GM23338 (cell line): ENCODE measurements at places on chromosomes 4 and X. TPM values are rescaled to one million over a fixed set of nuclear protein-coding genes. Genes with fewer than 3 reads are reported as not detected.

DNA sequence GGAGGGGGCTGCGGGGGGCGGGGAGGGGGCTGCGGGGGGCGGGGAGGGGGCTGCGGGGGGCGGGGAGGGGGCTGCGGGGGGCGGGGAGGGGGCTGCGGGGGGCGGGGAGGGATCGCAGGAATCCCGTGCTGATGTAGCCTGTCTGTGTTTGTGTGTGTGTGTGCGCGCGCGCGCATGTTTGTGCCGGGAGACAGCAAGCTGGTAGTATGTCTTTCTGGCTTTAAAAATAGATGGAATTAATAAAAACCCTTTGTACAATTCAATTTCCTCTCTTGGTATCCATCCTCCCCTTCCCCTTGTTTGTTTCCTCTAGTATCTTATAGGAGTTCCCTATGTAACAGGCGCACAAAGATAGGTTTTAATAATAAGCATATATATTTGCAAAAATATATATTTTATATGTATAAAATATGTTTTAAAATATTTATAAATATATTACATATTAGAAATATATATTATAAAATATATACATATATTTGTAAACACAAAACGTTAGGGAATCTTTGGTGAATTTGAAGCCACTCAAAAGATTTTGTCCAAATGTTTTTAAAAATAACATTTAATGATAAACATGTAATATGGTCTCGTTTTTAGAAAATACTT is 782 bp downstream of the ARHGAP24 start:
- DNase-seq: no peak
- H3K36me3 ChIP-seq: no peaks in the 10 kb centered on the region
- H3K27me3 ChIP-seq: peaks cover 18% of the 10 kb centered on the region; the same call in 1 of the 2 replicates
- H3K4me1 ChIP-seq: peaks cover 5% of the 10 kb centered on the region
- H3K4me3 ChIP-seq: peak overlapping the region; percentile 62
- no peak overlapping the region for H3K27ac ChIP-seq

- peaks cover under 1% of the 10 kb centered on the region; the same call in 1 of the 2 replicates for H3K36me3 ChIP-seq
- H3K27me3 ChIP-seq: no peaks in the 10 kb centered on the region
- peak; percentile 99 for DNase-seq
- H3K27ac ChIP-seq: peak overlapping the region; percentile 98
These were observed 108.8 kb downstream of the SPRY1 start for GRCh38 chr4:123505095-123506010.

The SMARCA1 gene
- polyA plus RNA-seq: 24.4 and 30.1 TPM in 2 replicates

DNA sequence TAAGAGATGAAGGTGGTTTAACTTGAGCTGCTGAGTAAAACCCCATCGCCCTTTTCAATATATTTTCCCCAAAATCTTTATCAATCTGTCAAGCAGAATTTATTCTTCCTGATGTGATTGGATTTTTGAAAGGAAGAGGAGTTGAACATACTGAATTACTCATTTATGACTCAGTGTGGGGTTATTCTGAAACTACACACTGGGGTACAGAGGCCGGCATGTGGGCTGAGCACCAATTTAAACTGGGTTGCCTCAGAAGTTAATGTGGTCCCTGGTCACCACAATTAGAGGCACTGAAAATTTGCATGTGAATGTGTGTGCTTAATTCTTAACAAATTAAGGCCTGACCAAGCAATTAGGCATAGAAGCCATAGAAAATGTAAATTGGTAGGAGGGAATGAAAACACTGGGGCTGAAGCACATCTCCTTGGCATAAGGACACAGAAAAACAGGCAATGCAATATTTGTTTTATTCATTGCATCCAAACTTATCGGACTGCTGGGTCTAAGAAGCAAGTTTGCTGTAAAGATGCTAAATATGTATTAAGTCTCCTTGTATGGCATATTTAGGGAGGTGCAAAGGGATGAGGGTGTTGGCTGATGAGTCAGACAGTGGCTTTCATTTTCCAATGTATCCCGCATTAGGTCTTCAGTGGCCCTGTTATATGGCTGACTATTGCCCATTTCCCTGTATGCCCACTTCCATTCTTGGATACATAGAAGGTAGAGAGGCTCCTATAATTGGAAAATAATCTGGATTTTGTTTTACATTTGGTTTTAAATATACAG is 170.9 kb downstream of the IL15 start:
- no peak for DNase-seq
- no peaks in the 10 kb centered on the region for H3K27me3 ChIP-seq
- no peaks in the 10 kb centered on the region for H3K36me3 ChIP-seq
- peaks cover 6% of the 10 kb centered on the region; the same call in 1 of the 2 replicates for H3K4me1 ChIP-seq
- H3K4me3 ChIP-seq: no peak overlapping the region
- H3K27ac ChIP-seq: no peak overlapping the region

DNA sequence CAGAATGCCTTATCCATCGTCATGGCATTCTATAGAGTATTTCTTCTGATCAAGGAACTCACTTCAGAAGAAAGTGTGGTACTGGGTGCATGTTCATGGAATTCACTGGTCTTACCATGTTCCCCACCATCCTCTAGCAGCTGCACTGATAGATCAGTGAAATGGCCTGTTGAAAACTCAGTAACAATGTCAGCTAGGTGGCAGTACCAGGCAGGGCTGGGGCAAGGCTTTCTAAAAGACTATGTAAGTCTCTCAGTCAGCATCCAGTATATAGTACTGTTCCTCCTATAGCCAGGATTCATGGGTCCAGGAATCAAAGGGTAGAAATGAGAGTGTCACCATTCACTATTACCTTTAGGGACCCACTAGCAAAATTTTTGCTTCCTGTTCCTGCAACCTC is 15.8 kb upstream of the LDB2 start:
- no peak overlapping the region for H3K4me3 ChIP-seq
- H3K27ac ChIP-seq: no peak overlapping the region
- H3K27me3 ChIP-seq: no peaks in the 10 kb centered on the region
- peaks cover 31% of the 10 kb centered on the region for H3K4me1 ChIP-seq

DNA sequence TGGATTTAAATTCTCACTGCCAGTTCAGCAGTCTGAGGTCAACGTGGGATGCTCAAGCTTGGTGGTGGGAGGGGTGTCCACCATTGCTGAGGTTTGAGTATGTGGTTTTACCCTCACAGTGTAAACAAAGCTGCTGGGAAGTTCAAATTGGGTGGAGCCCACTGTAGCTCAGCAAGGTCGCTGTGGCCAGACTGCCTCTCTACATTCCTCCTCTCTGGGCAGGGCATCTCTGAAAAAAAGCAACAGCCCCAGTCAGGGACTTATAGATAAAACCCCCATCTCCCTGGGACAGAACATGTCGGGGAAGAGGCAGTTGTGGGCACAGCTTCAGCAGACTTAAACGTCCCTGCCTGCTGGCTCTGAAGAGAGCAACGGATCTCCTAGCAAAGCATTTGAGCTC is 14.9 kb upstream of the RRAGB start:
- no peak overlapping the region for H3K4me3 ChIP-seq
- H3K36me3 ChIP-seq: no peaks in the 10 kb centered on the region
- H3K27ac ChIP-seq: no peak overlapping the region
- no peak for DNase-seq

DNA sequence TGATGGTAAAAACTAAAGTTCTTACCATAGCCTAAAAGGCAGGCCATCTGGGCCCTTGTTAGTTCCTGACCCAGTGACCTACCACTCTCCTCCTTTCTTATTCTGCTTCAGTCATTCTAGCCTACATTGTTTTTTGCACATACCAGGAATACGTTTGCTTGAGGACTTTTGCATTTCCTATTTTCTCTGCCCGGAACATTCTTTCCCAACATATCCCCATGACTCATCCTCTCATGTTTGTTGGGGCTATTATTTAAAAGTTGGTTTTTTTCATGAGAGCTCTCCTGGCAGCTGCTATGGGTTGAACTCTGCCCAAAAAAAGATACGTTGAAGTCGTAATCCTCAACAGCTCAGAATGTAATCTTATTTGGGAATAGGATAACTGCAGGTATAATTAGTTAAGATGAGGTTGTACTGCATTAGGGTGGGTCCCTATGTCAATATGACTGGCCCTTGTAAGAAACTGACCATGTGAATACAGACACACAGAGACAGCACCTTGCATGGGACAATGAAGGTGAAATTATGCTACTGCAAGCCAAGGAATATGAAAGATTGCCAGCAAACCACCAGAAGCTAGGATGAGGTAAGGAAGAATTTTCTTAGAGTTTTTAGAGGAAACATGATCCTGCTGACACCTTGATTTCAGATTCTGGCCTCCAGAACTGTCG is 138.3 kb upstream of the PDHA2 start:
- H3K27ac ChIP-seq: 0 out of 2 replicates have a peak overlapping the region, but pooled peaks have one; percentile 33
- DNase-seq: peak; percentile 15
- no peaks in the 10 kb centered on the region for H3K36me3 ChIP-seq
- H3K27me3 ChIP-seq: no peaks in the 10 kb centered on the region

DNA sequence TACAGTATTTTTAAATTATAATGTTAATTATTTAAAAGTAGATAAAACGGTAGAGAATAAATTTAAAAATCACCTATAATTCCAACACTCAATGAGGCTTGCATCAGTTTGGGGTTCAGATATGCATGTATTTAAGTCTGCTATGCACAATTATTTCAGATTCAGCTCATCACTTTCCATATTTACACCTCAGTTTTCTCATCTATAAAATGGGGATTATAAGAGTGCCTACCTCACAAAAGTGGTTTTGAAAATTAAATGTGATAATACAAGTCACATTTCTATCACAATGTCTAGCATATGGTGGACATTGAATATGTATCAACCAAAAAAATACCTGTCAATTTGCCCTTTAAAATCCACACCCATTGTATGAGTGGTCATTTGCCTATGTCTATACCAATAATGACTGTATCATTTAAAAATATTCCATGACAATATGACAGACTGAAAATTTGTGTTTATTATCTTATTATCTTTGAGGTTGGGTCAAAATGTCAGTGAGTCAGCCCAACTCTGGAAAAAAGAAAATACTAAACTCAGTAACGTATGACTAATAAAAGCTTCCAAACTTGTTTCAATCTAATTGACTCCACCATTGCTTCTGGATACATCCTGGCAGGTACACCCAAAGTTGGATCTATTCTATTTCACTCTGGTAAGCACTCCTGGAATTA is 20.8 kb downstream of the OR13H1 start:
- no peaks in the 10 kb centered on the region for H3K36me3 ChIP-seq
- no peaks in the 10 kb centered on the region for H3K4me1 ChIP-seq
- H3K27ac ChIP-seq: no peak overlapping the region
- no peaks in the 10 kb centered on the region for H3K27me3 ChIP-seq
- DNase-seq: no peak
- no peak overlapping the region for H3K4me3 ChIP-seq

The PAGE4 gene
- 1.4 and 1.6 TPM in 2 replicates for polyA plus RNA-seq

DNA sequence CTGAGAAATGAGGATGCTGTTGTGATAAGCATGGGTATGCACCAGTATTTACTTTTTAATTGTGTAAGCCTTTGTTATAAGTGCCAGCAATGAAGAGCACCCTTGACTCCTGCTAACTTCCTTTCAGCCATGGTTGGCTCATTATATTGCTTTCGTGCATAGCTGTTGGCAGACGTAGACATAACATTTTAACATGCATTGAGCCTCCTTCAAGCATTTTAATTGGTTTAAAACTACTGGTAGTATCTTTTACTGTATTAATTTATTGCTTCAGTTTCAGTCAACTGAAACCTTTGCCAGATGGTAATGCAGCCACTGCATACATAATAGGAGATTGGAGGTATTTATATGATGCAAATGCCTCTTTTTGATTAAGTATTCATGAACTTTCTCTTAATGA is 1285.4 kb downstream of the PCDH18 start:
- no peak overlapping the region for H3K27ac ChIP-seq
- H3K4me3 ChIP-seq: no peak overlapping the region
- peaks cover 8% of the 10 kb centered on the region; the same call in 1 of the 2 replicates for H3K4me1 ChIP-seq
- H3K27me3 ChIP-seq: no peaks in the 10 kb centered on the region

DNA sequence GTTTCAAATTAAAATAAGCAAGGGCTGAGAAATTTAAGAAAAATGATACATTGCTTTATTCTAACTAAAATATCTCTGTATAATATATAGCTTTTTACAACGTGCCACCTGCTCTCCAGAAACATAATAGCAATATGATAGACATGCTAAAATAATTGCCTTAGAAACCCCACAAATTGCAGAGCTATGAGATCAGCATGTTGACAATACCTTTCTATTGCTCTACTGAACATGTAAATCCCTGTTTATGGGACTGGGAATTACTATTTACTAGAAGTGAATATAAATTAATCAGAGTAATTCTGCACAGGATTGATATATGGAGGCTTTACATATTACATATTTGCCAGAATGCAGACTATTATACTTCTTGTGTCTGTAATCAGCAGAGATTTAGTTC is 1831.1 kb upstream of the IGFBP7 start:
- H3K27me3 ChIP-seq: no peaks in the 10 kb centered on the region
- H3K27ac ChIP-seq: no peak overlapping the region
- H3K36me3 ChIP-seq: no peaks in the 10 kb centered on the region
- no peak overlapping the region for H3K4me3 ChIP-seq
- no peak for DNase-seq
- peaks cover 5% of the 10 kb centered on the region; the same call in 1 of the 2 replicates for H3K4me1 ChIP-seq

GRCh38 chr4:61011051-61011450 is 189.1 kb upstream of the ADGRL3 start:
- no peak overlapping the region for H3K27ac ChIP-seq
- no peaks in the 10 kb centered on the region for H3K27me3 ChIP-seq
- DNase-seq: no peak
- no peak overlapping the region for H3K4me3 ChIP-seq

DNA sequence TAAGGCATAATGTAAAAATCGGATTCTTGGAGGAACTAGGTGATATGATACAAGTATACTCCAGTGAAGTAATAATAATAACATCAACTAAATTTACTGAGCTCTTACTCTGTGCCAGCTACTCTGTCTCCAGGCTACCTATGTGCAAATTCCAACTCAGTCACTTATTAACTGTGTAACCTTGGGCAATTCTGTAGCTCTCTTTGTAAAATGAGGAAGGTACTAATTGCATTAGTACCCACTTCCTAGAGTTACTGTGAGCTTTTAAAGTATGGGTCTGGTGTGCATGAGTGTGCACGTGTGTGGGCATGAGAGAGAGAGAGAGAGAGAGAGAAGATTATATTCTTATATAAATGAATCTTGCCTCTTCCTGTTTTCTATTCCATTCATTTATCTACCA is 169.9 kb downstream of the KCNIP4 start:
- H3K27ac ChIP-seq: no peak overlapping the region
- H3K4me3 ChIP-seq: no peak overlapping the region
- no peaks in the 10 kb centered on the region for H3K4me1 ChIP-seq
- H3K36me3 ChIP-seq: no peaks in the 10 kb centered on the region
- no peak for DNase-seq
- no peaks in the 10 kb centered on the region for H3K27me3 ChIP-seq

DNA sequence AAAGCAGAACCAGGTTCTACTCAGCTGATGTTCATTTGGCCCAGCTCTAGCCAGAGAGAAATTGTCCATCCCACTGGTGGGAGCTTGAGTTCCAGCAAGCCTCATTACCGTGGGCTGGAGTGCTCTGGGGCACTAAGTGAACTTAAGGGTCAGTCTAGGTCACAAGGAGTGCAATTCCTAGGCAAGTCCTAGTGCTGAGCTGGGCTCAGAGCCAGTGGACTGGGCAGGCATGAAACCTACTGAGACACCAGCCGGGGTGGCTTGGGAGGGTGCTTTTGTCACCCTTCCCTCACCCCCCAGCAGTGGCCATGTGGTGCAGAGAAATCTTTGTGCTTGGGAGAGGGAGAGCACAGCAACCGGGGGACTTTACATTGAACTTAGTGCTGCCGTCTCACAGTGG is 39.4 kb downstream of the GSX2 start:
- H3K4me3 ChIP-seq: no peak overlapping the region
- no peaks in the 10 kb centered on the region for H3K36me3 ChIP-seq
- H3K27me3 ChIP-seq: no peaks in the 10 kb centered on the region
- DNase-seq: no peak
- no peak overlapping the region for H3K27ac ChIP-seq
- H3K4me1 ChIP-seq: no peaks in the 10 kb centered on the region
